Inflammatory macrophage (primary cell): ENCODE measurements at places on chromosomes 2 and 18.

- DNase-seq: no peak
Measured at GRCh38 chr18:61975526-61976326, 82.9 kb upstream of the RNF152 start.

- no peak for DNase-seq
Measured at GRCh38 chr2:98828793-98829371, 98.0 kb upstream of the MGAT4A start.

GRCh38 chr2:71667256-71668182 lies 214.2 kb downstream of the DYSF start:
- DNase-seq: no peak

GRCh38 chr2:147740211-147740927 lies 104.5 kb upstream of the ACVR2A start:
- DNase-seq: no peak

- no peak for DNase-seq
Measured at GRCh38 chr2:232406556-232407310, at the start of gene ALPG. ALPG (plus strand) TSS chr2:232406844; CDS start chr2:232406895, 51 bp downstream.

GRCh38 chr2:1778566-1778965 lies 34.3 kb upstream of the PXDN start:
- DNase-seq: no peak
